ENCODE measurements at places on chromosomes 7 and 10. TPM values are rescaled to one million over a fixed set of nuclear protein-coding genes. Genes with fewer than 3 reads are reported as not detected.

DNA sequence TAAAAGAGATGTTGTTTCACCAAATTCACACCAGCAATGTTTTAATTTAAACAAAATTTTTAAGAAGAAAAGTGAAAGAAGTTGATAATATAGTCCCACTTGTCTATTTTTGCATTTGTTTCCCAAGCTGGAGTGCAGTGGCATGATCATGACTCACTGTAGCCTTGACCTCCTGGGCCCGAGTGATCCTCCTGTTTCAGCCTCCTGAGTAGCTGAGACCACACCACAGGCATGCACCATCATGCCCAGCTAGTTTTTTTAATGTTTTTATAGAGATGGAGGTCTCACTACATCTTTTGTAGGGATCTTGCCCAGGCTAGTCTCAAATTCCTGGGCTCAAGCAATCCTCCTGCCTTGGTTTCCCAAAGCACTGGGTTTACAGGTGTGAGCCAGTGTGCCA lies 14.1 kb upstream of the NDUFA5 start:
- H3K27me3 ChIP-seq, result no peaks in the 10 kb centered on the region
- H3K36me3 ChIP-seq, result no peaks in the 10 kb centered on the region
- no peak for DNase-seq
- no peak overlapping the region for H3K4me3 ChIP-seq
- no peak overlapping the region for H3K27ac ChIP-seq

UPK3B gene
- 0.88 TPM for total RNA-seq

DNA sequence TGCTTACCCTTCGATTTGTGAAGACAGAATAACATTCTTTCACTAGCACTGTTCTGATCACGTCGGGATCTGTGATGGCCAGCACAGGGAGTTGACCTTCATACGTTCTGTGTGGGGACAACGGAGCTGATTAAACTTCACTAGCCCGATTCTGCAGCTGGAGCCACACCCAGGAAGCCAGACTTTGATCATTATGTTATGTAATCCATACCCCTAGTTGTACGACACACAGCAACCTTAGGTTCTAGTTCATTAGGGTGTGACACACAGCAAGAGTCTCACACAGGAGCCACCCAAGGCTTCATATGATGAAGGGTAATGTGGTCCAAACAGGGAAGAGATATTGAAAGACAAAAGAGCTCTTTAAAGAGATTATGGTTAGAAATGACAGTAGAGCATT lies 7.2 kb downstream of the CYP3A5 start:
- no peaks in the 10 kb centered on the region for H3K27me3 ChIP-seq
- no peak for DNase-seq
- H3K4me1 ChIP-seq, result no peaks in the 10 kb centered on the region
- H3K27ac ChIP-seq, result no peak overlapping the region

DNA sequence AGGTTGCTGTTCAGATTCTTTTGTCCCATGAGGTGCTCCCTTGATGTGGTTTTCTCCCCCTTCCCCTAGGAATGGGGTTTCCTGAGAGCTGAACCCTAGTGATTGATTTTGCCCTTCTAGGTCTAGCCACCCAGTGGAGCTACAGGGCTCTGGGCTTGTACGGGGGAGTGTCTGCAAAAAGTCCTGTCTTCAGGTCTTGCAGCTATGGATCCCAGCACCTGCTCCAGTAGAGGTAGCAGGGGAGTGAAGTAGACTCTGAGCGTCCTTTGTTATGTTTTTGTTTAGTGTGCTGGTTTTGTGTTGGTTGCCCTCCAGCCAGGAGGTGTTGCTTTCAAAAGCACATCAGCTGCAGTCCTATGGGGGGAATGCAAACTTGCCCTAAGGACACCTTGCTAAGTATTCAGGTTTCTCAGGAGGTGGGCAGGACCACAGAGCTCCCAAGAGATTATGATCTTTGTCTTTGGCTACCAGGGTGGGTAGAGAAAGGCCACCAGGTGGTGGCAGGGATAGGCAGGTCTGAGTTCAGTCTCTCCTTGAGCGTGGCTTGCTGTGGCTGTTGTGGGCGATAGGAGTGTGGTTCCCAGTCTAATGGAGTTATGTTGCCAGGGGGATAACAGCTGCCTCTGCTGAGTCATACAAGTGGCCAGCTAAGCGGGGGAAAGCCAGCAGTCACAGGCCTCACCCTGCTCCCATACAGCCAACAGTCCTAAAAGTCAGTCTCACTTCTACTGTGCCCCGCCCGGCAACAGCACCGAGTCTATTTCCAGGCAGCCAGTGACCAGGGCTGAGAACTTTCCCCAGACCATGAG lies 92.4 kb upstream of the JCAD start:
- peaks cover 3% of the 10 kb centered on the region for H3K4me1 ChIP-seq
- no peak overlapping the region for H3K4me3 ChIP-seq
- no peaks in the 10 kb centered on the region for H3K36me3 ChIP-seq
- no peak overlapping the region for H3K27ac ChIP-seq

All from cardiac muscle cell (in vitro differentiated cells and primary cell).